ENCODE measurements at places on chromosomes 11 and 22.
A peak's percentile ranks its signal among the peaks of the same experiment; 100 is the strongest.

GRCh38 chr11:18706330-18707243 is 8.0 kb downstream of the TMEM86A start:
- peak; percentile 66 for DNase-seq

DNA sequence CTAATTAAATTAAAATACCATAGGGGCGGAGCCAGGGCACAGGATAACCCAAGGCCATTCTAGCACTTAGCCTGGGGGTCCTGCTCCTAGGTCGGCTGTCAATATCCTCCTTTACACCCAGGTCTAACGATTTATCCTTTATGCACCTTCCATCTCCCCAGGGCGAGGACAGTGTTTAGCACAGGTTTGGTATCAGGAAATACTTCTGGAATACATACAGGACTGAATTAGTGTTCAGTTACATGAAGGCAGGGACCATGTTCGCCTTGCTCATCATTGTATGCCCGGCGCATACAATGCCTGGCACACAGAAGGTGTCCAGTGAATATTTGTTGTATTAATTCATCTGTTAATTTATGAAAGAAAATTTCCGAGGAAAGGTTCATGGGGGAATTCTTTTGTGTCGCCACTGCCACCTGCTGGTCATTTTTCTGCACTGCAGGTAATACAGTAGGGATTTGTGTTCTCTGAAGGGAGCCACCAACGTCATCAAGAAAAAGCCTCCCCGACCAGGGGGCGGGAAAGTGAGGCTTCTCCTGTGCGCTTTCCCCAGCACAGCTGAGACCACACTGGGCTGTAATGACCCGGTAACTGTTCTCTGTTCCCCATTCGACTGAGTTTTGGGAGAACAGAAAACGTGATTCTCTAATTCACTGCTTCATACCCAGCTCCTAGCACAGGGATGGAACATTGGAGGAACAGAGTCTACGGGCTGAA is 68.7 kb upstream of the ASPHD2 start:
- DNase-seq: peak; percentile 67

GRCh38 chr11:118851970-118852369 is 31.7 kb upstream of the CXCR5 start:
- no peak for DNase-seq

GRCh38 chr22:32836280-32837123 is 35.0 kb downstream of the TIMP3 start:
- DNase-seq: no peak

GRCh38 chr22:20117633-20118299 is 740 bp upstream of the TRMT2A start:
- peak; percentile 54 for DNase-seq

DNA sequence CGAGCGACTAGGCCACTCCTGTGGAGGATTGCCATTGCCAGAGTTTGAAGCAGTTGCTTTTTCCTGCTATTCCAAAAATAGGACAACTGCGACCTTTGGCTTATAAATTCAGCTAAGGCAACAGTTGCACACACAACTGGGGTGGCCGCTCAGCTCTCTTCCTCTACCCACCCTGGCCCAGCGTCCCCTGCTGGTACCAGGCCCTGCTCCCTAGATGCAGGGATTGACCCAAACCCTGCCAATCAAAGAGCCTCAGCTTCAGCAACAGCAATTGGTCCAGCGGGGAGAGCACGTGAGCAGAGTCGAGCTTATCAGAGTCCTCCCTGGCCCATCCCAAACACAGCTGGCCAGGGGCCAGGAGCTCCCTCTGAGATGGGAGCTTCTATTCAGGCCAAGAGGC is 22.0 kb upstream of the CABP2 start:
- no peak for DNase-seq

DNA sequence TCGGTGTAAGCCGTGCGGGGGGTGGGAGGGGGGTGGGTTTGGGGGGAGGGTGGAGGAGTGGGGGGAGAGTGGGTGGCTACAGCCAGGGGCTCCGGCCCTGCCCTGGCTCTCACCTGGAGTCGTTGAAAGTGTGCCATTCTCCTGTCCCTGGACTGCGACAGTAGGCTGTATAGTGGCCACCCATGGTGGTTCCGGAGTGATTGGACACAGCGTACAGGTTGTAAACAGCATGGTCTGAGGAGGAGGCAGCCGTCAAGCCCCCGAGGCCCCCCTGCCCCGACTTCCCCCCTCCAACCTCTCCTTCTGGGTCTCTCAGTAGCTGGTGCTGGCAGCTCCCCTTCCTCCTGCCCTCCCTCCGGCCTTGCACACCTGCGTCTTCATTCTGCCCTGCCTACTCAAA is 10.6 kb upstream of the MFRP start:
- no peak for DNase-seq

- DNase-seq: no peak
Observed at GRCh38 chr22:42939451-42939881, 75.5 kb downstream of the PACSIN2 start.

DNA sequence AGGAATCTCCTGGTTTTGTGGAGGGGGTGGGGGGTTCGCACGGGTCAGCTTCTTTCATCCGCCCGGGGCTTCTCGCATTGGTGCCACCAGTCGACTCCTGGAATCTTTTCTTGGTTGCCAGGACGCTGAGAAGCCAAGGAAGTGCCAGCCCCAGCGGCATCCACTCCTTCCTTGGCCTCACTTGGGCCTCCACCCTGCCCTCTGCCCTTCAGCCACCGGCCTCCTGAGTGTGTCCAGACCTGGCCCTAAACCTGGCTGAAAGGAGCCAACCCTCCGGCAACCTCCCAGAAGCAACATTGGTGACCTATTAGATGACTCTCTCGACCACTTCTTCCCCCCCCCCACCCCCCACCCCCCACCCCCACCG is 518 bp upstream of the GALNT18 start:
- DNase-seq: no peak

GRCh38 chr11:65491163-65491465 is 7.7 kb upstream of the MALAT1 start:
- no peak for DNase-seq

- peak; percentile 76 for DNase-seq
Observed at GRCh38 chr22:43923631-43924464, at the start of gene PNPLA3. Gene PNPLA3 (plus strand): TSS chr22:43923805. CDS start chr22:43923912, 107 bp downstream.

- DNase-seq: no peak
Observed at GRCh38 chr22:23652286-23652685, 20.2 kb upstream of the DRICH1 start.

GRCh38 chr11:70034740-70035365 is 43.3 kb upstream of the ANO1 start:
- no peak for DNase-seq

DNA sequence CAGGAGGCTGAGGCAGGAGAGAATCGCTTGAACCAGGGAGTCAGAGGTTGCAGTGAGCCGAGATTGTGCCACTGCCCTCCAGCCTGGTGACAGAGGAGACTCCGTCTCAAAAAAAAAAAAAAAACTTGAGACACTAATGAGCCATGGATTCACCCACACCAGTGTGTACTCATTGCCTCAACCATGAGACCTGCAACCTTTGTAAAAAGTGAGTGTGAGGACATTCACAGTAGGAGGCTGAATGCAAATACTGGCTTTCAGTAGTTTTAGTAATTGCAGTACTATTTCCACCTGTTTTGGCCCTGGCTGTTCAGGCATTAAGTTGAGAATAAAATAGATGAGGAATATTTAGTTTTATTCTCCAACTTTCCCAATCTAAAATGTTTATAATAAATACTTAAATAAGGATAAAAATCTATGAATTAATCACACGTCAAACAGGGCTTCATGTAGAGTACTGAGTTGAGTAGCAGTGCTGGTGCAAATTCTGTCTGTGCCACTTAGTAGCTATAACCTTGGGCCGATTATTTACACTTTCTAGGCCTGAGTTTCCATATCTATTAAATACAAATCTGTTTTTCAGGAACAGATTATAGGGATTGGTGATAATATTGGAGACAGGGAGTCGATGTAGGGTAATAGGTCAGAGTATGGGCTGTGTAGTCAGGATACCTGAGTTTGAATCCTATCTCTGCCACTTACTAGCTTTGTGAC is 72.8 kb downstream of the PPP2R1B start:
- DNase-seq: no peak

DNA sequence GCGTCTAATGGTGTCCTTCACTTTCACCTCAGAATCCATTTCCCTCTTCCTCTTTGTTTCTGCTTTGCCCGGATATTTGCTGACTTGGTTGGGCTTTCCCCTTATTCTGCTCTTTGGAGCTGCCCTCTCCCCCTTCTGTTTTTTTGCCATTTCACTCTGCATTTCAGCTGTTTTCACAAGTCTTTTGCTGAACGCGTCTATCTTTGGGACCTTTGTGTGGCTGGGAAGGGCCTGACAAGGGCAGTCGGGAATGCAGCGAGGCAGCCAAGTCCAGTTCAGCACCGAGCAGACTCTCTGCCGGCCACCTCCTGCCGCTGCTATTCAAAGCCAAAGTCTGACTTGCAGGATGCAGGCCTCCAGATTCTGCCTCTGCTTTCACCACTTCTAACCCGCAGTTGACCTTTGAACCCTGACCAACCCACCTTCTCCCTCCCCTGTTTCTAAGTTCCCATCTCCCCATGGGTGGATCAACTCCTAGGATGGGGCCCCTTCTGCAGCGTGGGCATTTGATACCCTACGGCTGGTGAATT is 38.2 kb downstream of the FEZ1 start:
- DNase-seq: no peak

GRCh38 chr22:30474121-30474520 is 2.3 kb upstream of the SEC14L3 start:
- DNase-seq: no peak

DNA sequence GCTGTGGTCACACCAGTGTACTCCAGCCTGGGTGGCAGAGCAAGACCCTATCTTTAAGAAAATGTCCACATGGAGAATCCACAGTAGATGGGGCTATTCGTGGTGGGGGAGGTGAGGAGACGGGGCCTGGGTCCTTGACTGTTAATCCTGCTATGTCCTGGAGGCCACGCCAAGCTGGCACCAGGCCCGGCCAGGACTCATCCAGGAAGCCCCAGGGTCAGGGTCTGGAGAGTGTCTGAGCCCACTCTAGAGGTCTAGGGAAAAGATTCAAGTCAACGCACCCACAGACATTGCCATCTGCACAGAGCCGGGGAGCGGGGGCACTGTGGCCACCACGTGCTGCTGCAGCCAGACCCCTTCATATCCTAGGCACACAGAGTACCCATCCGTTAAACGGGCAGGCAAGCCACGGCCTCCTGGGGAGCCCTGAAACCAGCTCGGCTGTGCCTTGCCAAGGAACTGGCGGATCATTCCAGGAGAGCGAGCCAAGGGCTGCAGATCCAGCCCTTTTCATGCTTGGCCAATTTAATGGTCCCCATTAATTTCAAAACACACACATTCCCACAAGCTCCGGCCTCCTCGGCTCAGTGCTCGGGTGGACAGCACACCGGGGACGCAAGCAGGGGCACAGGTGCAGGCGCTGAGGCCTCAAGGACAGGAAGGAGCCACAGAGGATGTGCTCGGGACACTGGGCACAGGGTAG is 24.7 kb downstream of the MACROD1 start:
- no peak for DNase-seq

- no peak for DNase-seq
Observed at GRCh38 chr11:78420796-78421209, 3.2 kb upstream of the GAB2 start.

DNA sequence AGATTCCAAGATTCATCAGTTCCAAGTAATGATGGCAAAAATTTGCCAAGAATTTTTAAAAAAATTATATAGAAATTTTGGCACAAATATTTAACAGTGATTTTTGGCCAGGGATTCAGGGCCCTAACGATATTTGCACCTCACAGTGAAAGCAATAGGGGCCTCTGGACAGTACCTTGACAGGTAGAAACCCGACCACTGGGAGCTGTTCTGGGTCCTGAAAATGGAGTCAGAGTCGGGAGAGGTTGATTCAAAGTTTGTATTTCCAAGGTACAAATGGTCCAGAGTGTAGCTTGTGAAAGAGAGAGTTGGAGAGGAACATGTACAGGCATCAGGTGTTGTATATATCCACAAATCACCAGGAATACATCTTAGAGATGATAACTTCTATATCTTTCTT is 41.6 kb downstream of the MRGPRX2 start:
- no peak for DNase-seq

DNA sequence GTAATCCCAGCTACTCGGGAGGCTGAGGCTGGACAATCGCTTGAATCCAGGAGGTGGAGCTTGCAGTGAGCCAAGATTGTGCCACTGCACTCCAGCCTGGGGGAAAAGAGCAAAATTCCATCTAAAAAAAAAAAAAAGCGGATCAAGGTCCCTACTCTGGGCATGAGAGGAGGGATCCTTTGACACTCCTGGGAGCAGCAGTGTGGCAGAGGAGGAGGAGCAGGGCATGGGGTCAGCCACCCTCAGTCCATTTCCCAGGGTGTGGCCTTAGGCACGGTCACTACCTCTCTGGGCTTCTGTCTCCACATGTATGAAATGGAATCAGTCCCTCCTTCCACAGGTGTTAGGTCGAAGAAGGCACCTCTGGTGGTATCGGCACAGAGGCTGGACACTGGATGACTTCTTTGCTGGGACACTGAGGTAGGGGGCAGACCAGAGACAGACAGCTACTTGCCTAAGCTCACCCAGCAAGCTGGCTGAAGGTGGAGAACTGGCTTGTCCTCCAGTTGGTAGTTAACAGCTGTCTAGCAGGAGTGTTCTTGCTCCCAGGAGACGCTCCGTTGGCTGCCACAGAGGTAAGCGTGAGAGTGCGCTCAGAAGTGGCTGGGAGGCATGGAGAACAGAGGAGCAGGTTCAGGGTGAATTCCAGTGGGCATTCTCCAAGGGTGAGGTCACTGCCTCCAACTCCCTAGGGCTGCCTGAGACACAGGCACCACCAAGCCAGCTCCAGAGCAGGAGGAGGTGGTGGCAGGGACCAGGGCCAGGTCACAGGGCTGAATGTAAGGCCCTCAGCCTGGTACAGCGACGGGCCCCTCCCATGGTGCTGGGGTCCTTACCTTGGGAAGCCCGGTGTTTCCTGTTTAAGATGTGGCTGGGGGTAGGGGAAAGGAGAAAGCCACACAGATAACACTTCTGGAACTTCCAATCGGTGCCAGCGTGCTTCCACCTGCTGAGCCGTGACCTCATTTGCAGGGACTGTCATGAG is 19.5 kb downstream of the TXN2 start:
- no peak for DNase-seq

DNA sequence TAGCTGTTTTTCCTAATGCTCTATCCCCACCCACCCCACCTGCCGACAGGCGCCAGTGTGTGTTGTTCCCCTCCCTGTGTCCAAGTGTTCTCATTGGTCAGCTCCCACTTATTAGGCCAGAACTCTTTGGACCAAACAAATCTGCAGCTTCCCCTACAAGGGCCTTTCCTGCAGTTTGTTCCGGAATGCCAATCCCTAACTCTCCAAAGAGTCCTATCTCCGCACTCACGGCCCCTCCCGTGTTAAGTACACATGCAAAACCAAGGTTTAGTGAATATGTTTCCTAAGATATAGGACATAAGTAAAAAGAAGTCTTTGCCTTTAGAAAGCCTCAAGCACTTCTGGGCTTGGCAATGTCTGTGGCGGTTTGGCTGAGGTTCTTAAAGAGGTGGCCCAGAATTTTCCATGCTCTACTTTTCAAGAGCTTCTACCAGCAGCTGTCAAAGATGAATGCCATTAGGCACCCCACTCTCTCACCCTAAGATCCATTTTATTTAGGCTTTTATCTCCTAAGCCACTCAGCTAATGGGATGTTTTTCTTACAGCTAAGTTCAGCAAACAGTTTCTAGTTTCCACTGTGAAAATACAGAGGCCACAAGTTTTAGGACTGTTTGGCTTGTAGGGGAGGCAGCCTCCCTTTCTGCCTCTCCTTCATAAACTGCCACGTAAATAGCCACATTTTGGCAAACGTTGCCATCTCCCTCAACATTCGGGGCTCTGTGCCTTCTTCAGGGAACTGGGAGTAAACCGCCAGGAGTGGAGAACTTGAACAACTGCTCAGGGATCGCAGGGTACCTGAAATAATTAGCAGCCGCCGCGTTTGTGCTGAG is 1.6 kb downstream of the CD59 start:
- DNase-seq: no peak

- DNase-seq: no peak
Observed at GRCh38 chr11:130047141-130047540, 22.6 kb upstream of the APLP2 start.
